SJSA1 (cell line): ENCODE measurements at places on chromosomes 5 and 9. TPM values are rescaled to one million over a fixed set of nuclear protein-coding genes. Genes with fewer than 3 reads are reported as not detected.

The SV2C gene
- not detected in 2 replicates for total RNA-seq

The NRG2 gene
- not detected in 2 replicates for total RNA-seq

GRCh38 chr9:135088348-135088978, 995 bp downstream of the OLFM1 start:
- no peak overlapping the region for H3K27ac ChIP-seq
- H3K4me3 ChIP-seq: peak overlapping the region; percentile 47
- H3K36me3 ChIP-seq: 0 out of 2 replicates have a peak, but pooled peaks cover 4% of the 10 kb centered on the region
- peaks cover 23% of the 10 kb centered on the region for H3K4me1 ChIP-seq

- DNase-seq: peak; percentile 79
- peak overlapping the region; percentile 51 for H3K27ac ChIP-seq
- no peaks in the 10 kb centered on the region for H3K36me3 ChIP-seq
- H3K27me3 ChIP-seq: no peaks in the 10 kb centered on the region
- H3K4me1 ChIP-seq: peaks cover 35% of the 10 kb centered on the region
- H3K4me3 ChIP-seq: no peak overlapping the region
Observed at GRCh38 chr5:16983022-16983639, 47.0 kb upstream of the MYO10 start.

DNA sequence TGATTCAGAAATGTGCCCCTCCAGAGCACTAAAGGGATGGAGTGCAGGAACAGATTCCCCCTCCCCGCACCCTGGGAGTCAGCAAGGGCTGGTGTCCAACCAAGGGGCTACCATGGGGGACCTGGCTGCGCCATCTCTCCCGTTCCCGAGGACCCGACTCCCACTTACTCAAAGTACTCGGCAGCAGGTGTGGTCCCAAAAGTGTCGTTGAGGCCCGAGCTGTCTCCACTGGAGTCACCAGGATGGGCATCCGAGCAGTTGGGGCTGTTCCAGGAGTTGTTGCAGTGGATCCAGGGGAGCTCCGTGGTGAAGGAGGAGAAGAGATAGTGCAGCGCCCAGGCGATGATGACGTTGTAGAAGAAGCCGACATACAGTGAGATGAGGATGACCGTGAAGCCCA, 12.9 kb downstream of the SLC6A3 start:
- H3K4me3 ChIP-seq: no peak overlapping the region
- no peak overlapping the region for H3K27ac ChIP-seq
- no peaks in the 10 kb centered on the region for H3K36me3 ChIP-seq

GRCh38 chr9:86405926-86406325, 51.7 kb upstream of the TUT7 start:
- H3K36me3 ChIP-seq: no peaks in the 10 kb centered on the region
- H3K4me3 ChIP-seq: no peak overlapping the region
- peak; percentile 54 for DNase-seq
- no peaks in the 10 kb centered on the region for H3K27me3 ChIP-seq
- peaks cover 26% of the 10 kb centered on the region for H3K4me1 ChIP-seq
- H3K27ac ChIP-seq: peak overlapping the region; percentile 36; the same call in 1 of the 2 replicates

- H3K4me1 ChIP-seq: peaks cover 29% of the 10 kb centered on the region
- no peak overlapping the region for H3K4me3 ChIP-seq
- peak; percentile 71 for DNase-seq
- peaks cover 10% of the 10 kb centered on the region for H3K36me3 ChIP-seq
- peaks cover 33% of the 10 kb centered on the region for H3K27me3 ChIP-seq
- no peak overlapping the region for H3K27ac ChIP-seq
Observed at GRCh38 chr5:671459-672328, 21.5 kb downstream of the TPPP start.

- no peaks in the 10 kb centered on the region for H3K27me3 ChIP-seq
- H3K36me3 ChIP-seq: no peaks in the 10 kb centered on the region
- DNase-seq: peak; percentile 37
- peaks cover 4% of the 10 kb centered on the region for H3K4me1 ChIP-seq
Observed at GRCh38 chr9:130276121-130276520, 10.6 kb downstream of the HMCN2 start.
